ENCODE measurements at places on chromosomes 7 and 10. TPM values are rescaled to one million over a fixed set of nuclear protein-coding genes. Genes with fewer than 3 reads are reported as not detected.
A peak's percentile ranks its signal among the peaks of the same experiment; 100 is the strongest.

- peak; percentile 89 for DNase-seq
Measured at GRCh38 chr7:30886608-30887011, 25.0 kb upstream of the AQP1 start.

- DNase-seq: no peak
Measured at GRCh38 chr10:84118395-84119006, 20.8 kb upstream of the GHITM start.

GRCh38 chr7:117871778-117872538 is 1.3 kb downstream of the CTTNBP2 start:
- no peak for DNase-seq

- no peak for DNase-seq
Measured at GRCh38 chr7:106915873-106916272, 50.8 kb downstream of the PIK3CG start.

GRCh38 chr10:47378606-47379444 is 5.3 kb downstream of the ZNF488 start:
- DNase-seq: no peak

DNA sequence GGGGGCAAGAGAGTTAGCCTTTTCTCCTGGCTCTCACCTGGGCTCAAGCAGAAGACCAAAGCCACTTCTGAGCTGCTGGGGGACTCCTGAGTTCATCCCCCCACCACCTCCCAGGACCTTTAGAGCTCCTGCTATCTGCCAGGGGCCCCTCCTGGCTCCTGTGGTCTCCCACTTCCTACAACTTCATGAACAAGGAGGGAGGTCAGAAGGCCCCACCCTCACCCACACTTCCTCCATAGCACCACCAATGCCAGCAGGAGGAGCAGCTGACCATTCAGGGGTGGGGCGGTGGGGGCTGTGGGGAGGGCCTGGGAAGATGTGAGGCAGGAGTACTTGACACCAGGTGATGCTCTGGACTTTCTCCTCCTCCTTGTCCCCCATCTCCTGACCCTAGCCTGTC is 32.6 kb upstream of the ADCYAP1R1 start:
- no peak for DNase-seq

DNA sequence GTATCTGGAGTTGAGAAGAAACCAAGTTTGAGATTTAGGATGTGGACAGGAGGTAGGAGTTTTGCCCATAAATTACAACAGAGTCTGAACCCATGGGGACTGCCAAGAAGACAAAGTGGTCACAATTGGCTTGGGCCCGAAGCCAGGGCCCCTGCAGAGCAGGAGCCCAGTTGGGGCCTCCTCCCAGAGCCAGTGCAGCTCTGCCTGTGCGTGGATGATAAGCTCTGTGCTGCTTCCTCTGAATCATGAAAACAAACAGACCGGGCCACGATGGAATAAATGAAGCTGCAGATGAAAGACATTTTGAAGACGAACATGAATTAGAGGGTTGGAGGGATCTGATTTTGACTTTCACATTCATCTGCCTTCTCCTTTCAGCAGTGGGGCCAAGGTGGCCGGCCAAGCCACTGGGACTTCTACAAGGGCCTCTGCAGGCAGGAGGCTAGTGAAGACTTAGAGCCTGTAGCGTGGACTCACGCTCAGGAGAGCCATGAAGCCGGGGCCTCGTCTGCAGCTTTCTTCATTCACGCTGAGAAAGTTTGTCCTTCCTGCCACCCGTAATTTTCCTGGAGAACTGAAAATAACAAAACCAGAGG is 156.8 kb upstream of the LYZL1 start:
- peak; percentile 95 for DNase-seq

GRCh38 chr7:40475681-40475982 is 340.8 kb downstream of the SUGCT start:
- DNase-seq: no peak

- DNase-seq: no peak
Measured at GRCh38 chr7:50264908-50265307, 39.6 kb upstream of the IKZF1 start.

- no peak for DNase-seq
Measured at GRCh38 chr10:44068716-44069482, 316.0 kb downstream of the CXCL12 start.

- DNase-seq: peak; percentile 2
Measured at GRCh38 chr10:121880895-121881294, 46.9 kb downstream of the ATE1 start.

Gene NPVF
- not detected for total RNA-seq

Gene GRK5
- total RNA-seq: 29.1 TPM

Gene MICALL2
- total RNA-seq: 58.7 TPM

Gene TBX20
- not detected for total RNA-seq

Measured in endothelial cell of umbilical vein (primary cell).